Hypothalamus (tissue), 51 donors: ENCODE measurements at places on chromosomes 3 and 15.

GRCh38 chr3:16124636-16125035 is 49.8 kb upstream of the GALNT15 start:
- DNase-seq, result no peak

GRCh38 chr15:86355801-86356200 is 276.1 kb downstream of the AGBL1 start:
- no peak for DNase-seq

GRCh38 chr15:68175526-68175925 is 29.6 kb downstream of the CALML4 start:
- DNase-seq, result no peak

GRCh38 chr15:91517491-91518200 is 335.9 kb upstream of the SLCO3A1 start:
- no peak for DNase-seq

- no peak for DNase-seq
Measured at GRCh38 chr3:38054499-38055001, 15.5 kb downstream of the DLEC1 start.

- no peak for DNase-seq
Measured at GRCh38 chr15:90234096-90234988, at the start of gene GDPGP1. Gene GDPGP1, plus strand, starts transcription at chr15:90234209. Its CDS starts 6,700 bp downstream, at chr15:90240909.

GRCh38 chr3:133833267-133833666 is 27.7 kb downstream of the SRPRB start:
- no peak for DNase-seq

DNA sequence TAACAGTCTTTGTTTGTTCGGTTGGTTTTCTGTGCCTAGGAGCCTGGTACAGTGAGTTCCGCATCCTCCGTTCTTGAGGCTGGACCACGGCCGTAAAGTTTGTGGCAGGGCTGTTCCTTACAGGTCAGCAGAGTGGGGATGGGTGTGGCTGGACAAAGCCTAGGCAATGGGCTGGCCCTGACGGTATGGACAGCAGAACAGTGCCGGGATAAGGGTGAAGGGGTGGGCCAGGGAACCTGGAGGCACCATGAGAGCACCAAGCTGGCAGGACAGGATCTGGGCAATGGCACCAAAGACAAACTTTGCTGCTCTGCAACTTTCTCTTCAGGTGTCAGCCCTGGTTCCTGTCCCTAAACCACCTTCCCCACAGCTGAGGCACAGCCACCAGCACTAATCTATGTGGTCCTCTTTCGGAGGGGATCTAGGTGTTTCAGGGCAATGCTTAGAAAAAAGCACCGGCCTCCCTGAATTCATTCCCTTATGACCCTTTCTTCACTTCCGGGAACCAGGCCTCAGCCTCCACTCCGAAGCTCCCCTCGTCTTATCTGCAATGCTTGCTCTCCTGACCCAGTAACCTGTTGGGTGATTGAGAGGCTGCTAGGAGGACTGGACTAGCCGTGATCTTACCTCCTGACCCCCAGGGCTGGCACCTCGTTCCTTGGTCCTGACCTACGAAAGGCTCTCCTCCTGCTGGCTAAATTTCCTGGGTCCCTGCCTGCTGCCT is 54.4 kb downstream of the KLHL6 start:
- DNase-seq, result no peak

- no peak for DNase-seq
Measured at GRCh38 chr3:50203809-50204803, 965 bp upstream of the SLC38A3 start.

- no peak for DNase-seq
Measured at GRCh38 chr3:39671116-39671515, 138.3 kb upstream of the MYRIP start.

- no peak for DNase-seq
Measured at GRCh38 chr15:74385733-74386132, 18.3 kb upstream of the CYP11A1 start.

- DNase-seq, result no peak
Measured at GRCh38 chr3:107796791-107797190, 274.0 kb downstream of the BBX start.

DNA sequence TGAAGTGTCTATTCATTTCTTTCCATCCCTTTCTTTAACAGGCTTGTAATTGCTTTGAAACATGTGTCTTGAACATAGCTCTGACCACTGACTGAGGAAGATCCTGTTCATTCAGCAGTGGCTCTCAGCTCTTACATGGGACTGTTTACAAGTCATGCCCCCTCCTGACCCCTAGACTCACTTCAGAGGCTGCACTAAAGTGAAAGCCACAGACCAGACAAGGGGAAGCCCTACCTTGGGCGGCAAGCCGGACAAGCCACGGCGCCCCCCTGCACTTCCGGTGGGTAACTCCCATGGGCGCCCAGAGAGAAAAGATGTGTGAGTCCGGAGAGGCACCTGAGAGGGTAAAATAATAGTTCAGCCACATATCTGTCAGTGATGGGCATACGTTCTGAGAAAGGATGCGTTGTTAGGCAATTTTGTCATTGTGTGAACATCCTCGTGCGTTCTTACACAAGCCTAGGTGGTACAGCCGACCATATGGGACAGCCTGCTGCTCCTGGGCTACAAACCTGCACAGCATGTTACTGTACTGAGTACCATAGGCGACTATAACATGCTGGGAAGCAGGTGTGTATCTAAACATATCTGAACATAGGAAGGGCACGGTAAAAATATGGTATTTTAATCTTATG is 116.2 kb downstream of the CHSY1 start:
- DNase-seq, result no peak

GRCh38 chr3:58612830-58613229 is 35.6 kb upstream of the FAM107A start:
- DNase-seq, result no peak

DNA sequence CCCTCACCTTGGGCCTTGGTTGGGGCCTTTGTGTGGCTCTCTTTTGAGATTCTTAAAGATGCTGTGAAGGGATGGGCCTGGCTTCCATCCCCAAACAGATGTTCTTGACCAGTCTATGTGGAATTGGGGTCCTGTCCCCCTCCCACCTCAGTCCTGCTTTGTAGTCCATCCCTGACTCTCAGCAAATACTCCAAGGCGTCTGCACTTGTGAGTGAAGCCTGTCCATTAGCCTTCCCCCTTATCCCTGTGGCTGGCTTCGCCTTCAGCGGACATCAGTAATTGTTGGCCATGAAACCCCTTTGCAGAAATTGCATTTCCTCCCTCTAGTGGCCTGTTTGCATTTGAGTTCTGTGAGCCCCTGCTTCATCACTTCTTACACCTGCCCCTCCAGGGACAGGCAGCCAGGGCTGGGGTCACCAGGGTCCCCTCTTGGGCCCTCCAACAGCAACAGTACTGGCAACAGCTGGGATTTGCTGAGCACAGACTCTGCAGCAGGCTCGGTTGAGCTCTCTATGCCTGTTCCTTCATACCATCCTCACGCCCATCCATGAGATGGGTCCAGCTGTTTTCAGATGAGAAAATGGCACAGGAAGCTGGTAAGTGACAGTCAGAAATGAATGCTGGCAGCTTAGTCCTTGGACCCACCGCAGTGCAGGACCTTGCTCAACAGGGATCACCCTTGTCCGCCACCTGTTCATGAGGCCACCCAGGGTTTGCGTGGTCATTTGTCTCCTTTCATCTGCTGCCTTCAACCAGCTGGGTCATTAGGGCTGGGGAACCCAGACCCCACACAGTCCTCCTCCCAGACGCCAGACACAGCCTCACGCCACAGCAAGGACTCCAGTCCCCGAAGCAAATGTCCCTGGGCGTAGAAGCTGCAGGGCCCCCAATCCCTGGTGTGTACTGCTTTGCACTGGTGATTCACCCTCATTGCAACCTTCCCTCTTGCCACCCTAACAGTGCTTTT is 8.9 kb upstream of the LRRK1 start:
- no peak for DNase-seq

GRCh38 chr3:55622116-55622515 is 135.0 kb upstream of the WNT5A start:
- DNase-seq, result no peak
